ENCODE measurements at places on chromosomes 3 and 15.

GRCh38 chr3:193782276-193782647 lies 189.3 kb downstream of the OPA1 start:
- no peak for DNase-seq

DNA sequence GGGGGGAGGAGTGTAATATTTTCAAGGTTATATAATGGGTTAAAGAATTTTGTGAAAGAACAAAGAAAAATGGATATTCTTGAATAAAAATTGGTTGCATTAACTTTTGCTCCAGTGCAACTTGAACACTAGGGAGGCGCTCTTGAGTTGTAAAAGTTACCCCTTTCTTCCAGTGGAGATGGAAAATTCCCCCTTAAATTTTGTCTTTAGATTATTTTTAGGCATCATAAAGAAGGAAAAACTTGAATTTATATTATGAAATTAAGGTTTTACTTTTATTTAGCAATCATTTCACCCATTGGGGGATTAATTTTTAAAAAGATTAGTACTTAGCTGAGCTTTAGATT lies 550 bp upstream of the CHD2 start:
- DNase-seq, result no peak

- no peak for DNase-seq
These were observed 398.3 kb upstream of the NAALADL2 start for GRCh38 chr3:174460831-174461230.

- no peak for DNase-seq
These were observed 11.1 kb upstream of the JMJD7 start for GRCh38 chr15:41816788-41817187.

- DNase-seq, result no peak
These were observed 52.8 kb upstream of the CCNB2 start for GRCh38 chr15:59051873-59052861.

DNA sequence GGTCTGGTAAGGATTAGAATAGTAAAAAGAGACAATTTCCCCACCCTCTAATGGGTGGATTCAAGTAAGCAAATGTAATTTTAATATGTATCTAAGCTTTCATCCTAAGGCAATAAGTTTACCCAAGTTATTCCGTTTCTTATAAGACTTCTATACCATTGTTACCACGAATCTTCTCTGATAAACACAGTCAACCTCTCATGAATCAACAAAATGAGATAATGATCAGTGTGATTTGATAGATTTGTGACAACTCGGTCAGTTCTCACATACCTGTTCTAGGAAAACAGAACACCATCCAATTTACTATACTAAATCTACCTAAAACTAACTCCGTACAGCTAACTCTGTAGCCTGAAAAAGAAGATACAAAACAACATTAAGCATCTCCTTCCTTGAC lies 342.1 kb downstream of the TBL1XR1 start:
- no peak for DNase-seq

- no peak for DNase-seq
These were observed 569.2 kb upstream of the RGMA start for GRCh38 chr15:93658026-93658816.

DNA sequence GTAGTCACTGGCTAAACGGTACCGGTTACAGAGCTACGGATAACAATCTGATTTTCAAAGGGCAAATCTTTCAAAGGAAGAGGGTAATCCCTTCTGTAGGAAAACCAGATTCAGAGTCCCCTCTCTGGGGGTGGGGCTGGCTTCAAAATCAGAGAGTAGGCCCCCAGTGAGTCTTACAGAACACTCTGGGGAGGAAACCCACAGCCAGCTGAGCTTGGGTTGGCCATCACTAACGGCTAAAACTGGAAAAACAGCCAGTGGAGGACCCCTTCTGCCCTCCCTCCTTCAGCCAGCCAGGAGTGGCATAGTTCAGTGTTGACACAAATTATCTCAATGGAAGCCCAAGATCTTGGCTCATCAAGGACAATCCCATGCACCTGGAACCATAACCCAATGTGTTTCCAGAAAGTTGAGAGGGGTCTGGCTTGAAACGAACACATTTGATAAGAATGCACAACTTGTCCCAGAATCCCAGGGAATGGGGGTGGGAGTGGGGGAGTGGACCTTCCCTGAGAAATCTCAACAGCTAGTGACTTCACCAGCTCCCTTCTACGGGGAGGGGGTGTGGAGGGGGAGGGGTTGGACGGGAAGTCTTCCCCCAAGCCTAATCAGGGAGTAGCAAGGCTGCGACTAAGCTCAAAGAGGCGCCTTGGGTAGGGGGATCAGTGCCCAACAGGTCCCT lies 1.0 kb downstream of the RASL12 start:
- no peak for DNase-seq

DNA sequence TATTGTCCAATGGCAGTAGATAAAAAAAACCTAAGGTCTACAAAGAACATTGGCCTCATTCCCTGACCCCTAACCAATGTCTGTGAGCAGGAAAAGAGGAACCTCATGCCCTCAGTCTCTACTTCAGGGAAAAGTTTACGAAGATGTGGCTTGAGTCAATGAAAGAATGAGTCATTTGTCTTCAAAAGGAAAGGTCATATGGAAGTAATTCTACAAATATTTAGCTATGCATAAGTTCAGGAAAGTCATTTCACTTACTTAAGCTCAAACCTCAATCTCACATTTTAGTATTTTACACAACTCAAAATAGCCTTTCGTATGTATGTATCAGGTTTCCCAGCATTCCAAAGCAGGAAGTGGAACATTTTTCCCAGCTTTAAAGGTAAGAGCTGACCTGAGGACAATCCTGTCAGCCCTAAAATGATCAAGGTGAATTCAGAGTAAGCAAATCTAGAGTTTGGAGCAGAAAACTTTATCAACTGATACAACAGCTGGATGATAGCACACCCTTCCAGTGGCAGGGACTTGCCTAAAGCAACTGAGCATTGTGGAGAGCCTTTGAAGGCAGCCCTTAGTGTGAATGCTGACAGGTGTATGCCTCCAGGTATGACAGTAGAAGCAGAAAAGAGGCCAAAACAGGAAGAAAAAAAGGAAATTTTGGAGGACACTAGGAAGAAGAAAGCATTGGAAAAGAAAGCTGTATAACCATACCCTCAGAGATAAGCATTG lies 53.9 kb upstream of the ACKR4 start:
- DNase-seq, result no peak

DNA sequence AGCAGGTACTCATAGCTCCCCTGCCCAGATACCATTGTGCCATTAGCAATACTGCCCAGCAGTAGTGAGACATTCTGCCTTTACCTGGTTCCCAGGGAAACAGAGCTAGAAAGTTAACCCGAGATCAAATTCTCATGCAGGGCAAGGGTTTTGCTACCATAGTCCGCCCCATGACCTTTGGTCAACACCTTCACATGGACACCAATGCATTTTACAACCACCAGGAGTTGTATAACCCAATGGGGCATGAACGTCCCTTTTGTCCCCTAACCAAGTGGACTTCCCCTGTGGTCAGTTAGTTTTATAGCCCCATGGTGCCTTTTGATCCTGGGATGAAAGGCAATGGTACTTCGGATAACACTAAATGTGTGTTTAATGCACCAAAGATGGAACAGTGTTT lies 151.7 kb upstream of the IQSEC1 start:
- no peak for DNase-seq

GRCh38 chr3:109702252-109702651 lies 364.9 kb upstream of the DPPA4 start:
- DNase-seq, result no peak

DNA sequence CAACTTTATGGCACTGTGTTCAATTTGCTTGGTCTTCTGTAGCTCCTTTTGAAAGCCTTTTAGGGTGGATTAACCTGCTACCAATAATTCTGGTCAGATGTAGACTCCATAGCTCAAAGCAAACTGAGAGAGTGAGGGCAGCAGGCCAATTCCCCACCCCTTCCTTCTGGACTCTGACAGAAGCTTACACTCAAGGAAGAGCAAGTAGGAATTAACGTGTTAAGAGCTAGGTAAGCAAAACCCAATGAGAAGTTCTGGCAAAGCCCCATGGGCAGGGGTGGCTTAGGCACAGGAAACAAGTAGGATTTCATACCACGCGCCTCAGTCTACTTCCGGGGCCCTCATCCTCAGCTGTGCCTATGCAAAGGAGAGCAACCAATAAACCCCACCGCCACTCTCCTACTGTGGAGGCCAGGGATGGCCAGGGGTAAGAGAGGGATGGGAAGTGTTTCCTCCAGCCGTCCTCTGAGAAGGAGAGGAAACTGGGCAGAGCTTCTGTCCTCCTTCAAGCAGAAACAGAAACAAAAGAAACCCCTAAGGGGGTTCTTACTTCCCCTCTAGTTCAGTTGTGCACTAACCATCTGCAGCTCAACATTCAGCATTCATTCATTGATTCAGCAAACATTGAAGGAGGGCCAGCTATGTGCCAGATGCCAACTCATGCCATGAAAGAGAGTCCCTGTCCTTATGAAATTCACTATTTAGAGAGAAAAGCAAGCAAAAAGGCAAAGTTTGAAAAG lies 12.6 kb downstream of the CCR5 start:
- no peak for DNase-seq

DNA sequence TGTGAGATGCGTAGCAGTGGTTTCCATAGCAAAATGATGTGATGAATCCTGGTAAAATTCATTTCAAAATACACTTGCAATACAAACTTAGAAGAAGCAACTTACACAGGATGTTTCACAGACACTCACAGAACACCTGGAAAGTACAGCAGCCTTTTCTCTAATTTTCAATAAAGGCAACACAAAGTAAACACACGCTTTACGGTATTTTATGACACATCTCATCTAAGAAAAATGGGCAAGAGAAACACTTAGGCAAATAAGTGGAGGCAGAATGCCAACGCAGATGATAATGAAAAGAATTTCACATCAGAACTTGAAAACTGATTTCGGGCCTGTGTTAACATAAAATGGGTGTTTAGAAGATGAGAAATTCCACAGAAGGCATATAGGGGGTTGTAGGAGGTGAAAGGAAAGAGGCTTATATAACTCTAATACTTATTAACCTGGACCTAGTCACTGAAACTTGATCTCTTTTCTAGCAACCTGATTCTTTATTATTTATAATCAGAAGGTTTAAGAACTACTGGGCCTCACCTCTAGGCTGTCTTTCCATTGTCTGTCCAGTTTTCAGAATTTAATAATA lies 25.6 kb upstream of the MAP3K13 start:
- no peak for DNase-seq

DNA sequence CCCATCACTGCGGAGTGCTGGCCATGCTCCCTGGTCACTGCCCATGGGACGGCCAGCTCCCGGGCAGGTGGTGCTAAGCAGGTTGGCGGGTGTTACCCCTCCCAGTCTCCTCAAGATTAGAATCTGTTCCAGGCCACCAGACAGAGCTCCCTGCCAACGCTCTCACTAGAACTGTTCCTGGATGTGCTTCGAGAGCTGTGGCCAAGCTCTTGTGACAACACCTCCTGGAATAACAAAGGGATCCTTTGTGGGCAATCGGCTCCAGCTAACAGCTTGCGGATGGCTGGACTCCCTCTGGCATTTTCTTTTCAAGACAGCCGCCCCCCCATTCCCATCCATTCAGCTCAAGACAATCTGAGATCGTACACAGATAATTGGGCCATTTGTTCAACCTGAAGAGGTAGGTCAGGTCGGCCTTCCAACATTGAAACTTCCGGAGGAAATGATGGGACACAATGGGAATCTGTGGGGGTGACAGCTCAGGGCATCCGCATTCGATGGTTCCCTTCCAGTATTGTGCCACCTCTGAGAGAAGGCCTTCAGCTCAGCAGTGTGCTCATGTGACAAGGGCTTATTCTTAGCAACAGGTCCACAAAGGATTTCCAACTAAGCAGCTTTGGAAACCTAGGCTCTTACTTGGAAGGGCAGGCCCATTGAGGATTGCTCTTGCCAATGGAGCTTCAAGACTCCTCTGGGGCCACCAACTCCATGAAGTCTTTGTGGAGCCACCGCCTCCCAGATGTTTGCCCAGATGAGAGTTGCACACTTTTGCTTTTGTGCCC lies 11.6 kb upstream of the EPHB3 start:
- no peak for DNase-seq

- DNase-seq, result no peak
These were observed 298.1 kb upstream of the NECTIN3 start for GRCh38 chr3:110773413-110773954.

- no peak for DNase-seq
These were observed at the start of gene TMEM89 for GRCh38 chr3:48621461-48621869. Gene TMEM89 (minus strand): TSS chr3:48621769. CDS start chr3:48621756, 13 bp downstream.

DNA sequence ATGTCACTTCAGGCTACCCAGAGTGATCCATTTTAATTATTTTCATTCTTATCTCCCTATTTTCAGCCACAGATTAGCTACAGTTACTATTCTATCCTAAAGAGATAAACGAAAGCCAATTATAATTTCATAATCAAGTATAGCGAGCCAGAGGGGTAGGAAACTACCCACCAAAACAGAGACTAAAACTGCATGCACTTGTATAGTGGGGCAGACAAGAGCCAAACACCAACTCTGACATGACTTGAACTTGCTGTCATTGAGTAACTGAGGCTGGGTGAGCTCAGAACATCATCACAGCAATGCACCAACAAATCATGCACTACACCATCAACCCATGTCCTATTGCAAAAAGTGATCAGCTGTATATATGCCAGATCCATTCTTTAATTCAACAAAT lies 64.8 kb downstream of the FBN1 start:
- DNase-seq, result no peak

DNA sequence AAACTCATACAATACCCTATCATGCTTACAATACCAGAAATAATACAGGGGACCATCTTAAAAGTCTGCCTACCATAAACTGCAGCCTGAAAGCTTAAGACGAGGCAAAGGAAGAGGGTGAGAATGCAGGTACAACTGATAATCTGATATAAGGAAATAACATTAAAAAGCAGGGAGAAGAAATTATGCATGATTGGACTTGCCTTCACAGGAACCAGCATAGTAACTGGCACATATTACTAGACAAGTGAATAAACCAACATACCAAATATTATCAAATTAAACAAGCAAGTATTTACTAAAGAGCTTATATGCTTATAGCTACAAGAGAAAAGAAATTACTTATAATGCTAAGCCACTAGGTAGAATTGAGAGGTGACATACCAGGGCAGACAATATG lies 18.7 kb downstream of the ANKRD28 start:
- no peak for DNase-seq

GRCh38 chr3:129442486-129442885 lies 2.5 kb downstream of the IFT122 start:
- DNase-seq, result no peak

GRCh38 chr3:125382298-125382697 lies 7.2 kb upstream of the ZNF148 start:
- DNase-seq, result no peak

DNA sequence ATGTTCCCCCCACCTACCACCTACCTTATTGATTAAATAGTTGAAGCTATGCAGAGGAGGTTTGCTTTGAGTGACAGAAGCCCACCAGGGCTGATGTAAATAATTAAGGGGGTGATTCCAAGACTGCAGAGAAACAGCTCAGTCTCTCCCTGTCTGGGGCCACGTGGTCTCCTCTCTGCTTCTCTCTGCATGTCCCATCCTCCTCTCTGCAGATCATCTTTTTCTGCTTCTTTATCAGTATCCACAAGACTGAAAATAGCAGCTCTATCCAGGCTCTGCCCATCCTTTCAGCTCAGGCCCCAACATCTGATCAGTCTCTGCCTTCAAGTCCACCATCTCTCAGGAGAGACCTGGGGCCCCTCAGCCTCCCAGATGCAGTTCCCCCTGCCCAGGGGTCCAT lies 110.8 kb downstream of the ANP32A start:
- no peak for DNase-seq
